Hematopoietic multipotent progenitor cell treated with erythropoietin and hydrocortisone succinate and interleukin-3 and kit ligand, for 4 days (in vitro differentiated cells): ENCODE measurements at places on chromosomes 1 and 21.

DNA sequence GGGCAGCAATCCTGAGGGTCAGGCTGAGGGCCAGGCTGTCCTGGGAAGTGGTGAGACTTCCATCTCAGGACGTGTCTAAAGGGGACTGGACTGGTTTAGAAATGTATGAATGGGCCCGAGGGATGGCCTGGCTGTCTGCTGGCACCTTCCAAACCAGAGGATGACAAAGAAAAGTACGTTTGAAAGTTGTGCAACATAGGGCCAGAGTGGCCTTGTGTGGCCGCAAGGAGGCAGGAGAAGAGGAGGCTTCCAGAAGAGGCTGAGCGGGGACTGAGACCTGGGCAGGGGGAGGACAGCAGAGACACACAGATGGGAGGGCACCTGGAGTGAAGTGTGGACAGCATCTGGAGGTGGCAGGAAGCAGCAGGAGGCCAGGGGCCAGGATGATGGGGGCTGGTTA, 2.6 kb upstream of the SYTL1 start:
- no peak for DNase-seq

DNA sequence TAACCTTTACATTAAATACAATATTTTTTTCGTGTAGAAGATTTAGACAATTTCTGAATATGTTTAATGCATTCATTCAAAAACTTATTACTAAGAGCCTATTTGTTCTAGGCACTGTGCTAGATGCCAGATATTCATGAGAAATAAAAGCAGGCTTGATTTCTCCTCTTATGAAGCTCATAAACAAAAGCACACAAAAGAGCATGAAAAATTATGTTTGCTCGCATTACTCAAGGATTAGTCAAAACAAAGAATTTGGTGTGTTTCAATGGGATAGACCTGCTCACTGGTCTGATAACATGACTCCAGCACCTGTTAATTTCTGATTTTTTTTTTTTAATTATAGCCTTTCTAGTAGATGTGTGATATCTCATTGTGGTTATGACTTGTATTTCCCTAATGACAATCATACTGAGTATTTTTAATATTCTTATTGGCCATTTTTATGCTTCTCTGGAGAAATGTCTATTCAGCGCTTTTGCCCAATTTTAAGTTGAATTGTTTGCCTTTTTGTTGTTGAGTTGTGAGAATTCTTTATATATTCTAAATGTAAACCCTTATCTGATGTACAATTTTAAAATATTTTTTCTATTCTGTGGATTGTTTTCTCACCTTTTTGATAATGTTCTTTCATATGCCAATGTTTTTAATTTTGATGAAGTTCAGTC, 382.3 kb upstream of the ADGRL4 start:
- DNase-seq: no peak

GRCh38 chr1:79325705-79326104, 319.2 kb upstream of the ADGRL4 start:
- no peak for DNase-seq

DNA sequence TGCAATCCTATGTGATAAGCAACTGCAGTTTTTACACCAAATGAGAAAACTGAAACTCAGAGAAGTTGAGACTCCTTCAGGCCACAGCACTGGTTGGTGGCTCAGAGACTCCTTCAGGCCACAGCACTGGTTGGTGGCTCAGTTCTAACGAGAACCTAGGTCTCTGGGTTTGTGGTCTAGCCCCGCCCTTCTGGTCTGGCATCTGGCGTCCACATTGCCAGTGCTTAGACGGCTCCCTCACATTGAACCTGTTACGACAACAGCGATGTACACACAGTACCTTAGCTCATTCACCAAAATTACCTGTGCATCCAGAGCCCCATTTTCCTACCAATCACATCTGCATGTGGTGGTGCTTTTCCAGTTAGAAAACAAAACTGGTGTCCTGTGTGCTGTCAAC, 66.1 kb downstream of the NID1 start:
- DNase-seq: peak; percentile 67

DNA sequence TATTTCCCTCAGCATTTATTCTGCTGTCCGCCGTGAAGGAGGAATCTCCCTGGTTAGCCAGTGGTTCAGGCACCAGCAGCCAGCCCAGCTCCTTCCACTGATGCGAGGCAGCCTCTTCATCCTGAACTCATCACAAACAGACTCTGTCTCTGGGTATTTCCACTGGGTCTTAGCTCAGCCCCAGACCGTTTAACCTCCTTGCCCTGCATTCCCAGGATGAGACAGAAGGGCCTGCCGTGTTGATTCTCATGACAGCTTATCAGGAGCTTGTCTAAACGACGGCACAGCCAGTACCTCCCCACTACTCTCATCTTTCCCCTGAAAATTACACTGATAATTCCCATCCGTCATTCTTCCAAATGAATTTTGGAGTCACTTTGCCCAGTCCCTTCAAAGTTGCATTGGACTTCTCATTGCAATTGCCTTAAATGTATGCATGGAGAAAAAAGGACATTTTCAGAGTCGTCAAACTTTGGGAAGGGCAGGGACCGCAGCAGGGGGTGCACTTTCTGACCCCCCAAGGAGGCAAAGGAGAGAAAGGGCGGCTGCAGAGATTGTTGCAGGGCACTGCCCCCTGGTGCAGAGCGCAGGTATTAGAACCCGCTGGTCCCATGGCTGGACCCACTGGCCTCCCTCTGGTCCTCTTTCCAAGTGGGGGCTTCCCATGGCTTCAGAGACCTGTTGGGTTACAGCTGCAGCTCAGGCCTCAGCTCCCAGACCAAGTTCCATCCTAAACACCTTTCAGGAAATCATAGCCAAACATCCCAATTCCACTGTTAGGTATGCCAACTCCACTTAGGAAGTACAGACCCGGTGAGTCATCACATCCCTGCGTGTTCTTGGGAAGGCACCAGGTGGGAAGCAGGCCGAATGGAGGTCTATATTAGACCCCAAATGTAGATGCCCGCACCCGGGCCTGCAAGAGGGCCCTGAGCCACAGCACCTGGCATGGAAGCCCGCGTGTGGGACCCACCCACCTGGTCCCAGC, 3.7 kb upstream of the MEGF6 start:
- DNase-seq: peak; percentile 47

DNA sequence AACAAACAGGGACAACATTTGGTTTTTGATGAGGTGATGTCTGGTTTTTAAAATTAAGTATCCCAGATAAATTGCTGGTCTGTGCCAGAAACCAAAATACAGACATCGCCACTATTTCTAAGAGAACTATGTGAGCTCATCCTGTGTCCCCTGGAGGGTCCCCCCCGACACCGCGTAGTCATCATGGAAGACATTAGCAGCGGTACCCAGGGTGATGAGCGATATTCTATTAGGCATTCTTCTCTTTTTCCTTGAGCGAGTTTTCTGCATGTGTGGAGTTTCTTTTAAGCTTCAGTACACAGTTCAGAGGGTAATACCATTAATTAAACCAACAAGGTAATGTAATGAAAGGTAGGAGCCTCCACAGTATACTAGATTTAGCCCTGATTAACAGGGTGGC, 26.5 kb downstream of the KAZN start:
- no peak for DNase-seq

DNA sequence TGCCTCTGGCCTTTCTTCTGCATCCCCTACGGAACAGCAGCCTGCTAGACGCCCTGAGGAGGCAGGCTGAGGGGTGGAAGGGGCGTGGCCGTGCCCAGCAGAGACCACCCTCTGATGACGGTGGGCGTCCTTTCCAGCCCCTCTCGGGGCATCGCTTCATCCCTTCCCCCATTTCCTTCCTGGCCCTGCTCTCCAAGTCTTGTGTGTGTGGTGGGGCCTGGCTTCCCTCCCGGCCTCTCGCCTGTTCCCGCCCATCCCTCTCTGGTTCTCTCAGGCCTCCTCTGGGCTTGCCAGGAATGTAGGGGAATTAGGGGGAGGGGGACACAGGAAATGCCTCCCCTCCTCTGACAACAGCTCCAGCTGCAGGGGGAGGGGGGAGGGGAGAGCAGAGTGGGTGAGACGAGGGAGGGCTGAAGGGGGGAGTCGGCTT, 51.1 kb downstream of the SKI start:
- DNase-seq: peak; percentile 77

DNA sequence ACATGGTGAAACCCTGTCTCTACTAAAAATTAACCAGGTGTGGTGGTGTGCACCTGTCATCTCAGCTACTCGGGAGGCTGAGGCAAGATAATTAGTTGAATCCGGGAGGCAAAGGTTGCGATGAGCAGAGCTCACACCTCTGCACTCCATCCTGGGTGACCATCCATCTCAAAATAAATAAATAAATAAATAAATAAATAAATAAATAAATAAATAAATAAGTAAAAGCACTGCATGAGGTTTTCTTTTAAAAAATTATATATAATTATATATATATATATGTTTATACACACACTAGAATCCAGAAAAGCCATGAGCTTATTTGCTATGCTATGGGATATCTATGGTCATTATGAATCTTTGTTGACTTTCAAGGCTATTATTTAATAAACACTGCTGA, 2.4 kb downstream of the AMPD1 start:
- no peak for DNase-seq

GRCh38 chr21:42414928-42415769, 11.4 kb downstream of the UBASH3A start:
- DNase-seq: no peak

GRCh38 chr1:155322571-155322952, 1.9 kb downstream of the RUSC1 start:
- DNase-seq: peak; percentile 46

DNA sequence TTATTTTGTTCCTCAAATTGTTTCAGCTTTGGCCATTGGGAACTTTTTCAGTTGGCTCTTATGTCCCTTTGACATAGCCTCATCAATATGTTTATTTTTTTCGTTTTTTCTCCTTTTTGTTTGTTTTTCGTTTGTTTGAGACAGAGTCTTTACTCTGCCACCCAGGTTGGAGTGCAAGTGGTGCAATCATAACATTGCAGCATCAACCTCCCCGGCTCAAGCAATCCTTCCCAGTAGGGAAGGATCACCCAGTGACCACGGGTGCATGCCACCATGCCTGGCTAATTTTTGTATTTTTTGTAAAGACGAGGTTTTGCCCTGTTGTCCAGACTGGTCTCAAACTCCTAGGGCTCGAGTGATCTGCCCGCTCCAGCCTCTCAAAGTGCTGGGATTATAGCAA, 8.1 kb downstream of the POLR3GL start:
- DNase-seq: no peak

GRCh38 chr1:116762281-116762680, 8.1 kb downstream of the CD2 start:
- DNase-seq: no peak

DNA sequence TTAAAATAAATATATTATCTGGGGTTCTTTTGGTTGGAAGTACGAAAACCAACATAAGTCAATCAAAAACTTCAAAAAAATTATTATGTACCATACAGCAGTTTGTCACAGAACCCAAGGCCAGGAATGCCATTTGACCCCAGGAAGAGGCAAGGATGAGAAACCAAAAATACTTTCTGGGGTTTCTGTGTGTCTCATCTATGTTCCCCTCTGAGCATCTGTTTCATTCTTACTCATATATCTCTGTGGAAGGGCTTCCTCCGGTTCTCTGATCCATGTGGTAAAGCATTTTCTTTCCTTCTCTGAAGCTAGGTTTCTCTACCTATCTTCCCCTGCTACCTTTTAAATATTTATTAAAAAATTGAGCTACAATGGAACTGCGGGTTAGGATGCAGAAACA, 9.8 kb upstream of the FCRL1 start:
- DNase-seq: no peak

- no peak for DNase-seq
Measured at GRCh38 chr1:82214606-82215005, 413.9 kb downstream of the ADGRL2 start.

- DNase-seq: no peak
Measured at GRCh38 chr1:245693116-245693793, 538.5 kb downstream of the KIF26B start.

GRCh38 chr1:235990330-235990795, 74.5 kb downstream of the NID1 start:
- no peak for DNase-seq

DNA sequence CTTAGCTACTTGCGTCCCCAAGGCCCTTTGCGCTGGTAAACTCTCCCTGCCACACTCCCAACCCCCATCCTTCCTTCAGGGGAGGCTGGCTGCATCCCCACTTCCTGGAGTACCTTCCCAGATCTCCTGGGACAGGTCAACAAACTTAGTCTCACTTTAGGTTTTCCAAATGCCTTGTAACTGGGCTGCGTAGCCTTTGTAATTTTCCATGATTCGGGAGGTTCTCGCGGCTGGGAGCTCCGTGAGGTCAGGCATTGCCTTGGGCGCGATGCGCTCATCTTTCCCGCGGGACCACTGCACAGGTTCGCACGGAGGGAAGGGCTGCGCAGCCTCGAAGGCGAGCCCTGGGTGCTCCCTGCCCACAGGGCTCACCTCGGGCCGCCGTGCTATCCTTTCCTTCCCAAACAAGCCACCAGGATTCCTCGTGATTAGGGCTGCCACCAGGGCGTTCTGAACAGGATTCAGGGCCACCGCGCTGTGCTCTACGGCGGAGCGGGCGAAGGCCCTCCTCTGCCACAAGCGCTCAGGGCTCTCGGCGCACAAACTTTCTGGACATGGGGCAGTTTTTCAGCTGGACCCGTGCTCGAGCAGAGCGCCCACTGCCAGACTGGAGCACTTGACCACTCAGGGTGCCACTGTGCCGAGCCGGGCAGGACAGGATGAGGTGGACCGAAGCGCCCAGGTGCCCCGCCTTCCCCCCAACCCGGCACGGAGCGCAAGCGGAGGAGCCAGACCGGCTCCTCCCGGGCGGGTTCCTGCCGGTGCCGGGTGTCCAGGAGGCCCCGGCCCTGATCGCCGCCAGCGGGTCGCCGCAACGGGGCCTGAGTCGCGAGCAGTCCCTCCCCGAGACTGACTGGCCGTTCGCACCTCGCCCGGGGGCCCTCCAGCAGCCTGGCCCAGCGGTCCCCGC, 1.1 kb downstream of the TMPRSS2 start:
- peak; percentile 7 for DNase-seq

- DNase-seq: no peak
Measured at GRCh38 chr1:116179964-116180363, 68.8 kb downstream of the MAB21L3 start.

- DNase-seq: no peak
Measured at GRCh38 chr1:30416221-30416820, 307.1 kb downstream of the MATN1 start.

- peak; percentile 65 for DNase-seq
Measured at GRCh38 chr1:180981596-180982387, 40.9 kb downstream of the STX6 start.

- no peak for DNase-seq
Measured at GRCh38 chr1:109765483-109765815, 1.7 kb upstream of the EPS8L3 start.

GRCh38 chr1:212073490-212073889, 37.9 kb downstream of the DTL start:
- no peak for DNase-seq

GRCh38 chr1:47189844-47190508, at the start of gene PDZK1IP1:
TSS of gene PDZK1IP1 (minus strand) at chr1:47190036. CDS start at chr1:47189932, 104 bp downstream.
- no peak for DNase-seq

DNA sequence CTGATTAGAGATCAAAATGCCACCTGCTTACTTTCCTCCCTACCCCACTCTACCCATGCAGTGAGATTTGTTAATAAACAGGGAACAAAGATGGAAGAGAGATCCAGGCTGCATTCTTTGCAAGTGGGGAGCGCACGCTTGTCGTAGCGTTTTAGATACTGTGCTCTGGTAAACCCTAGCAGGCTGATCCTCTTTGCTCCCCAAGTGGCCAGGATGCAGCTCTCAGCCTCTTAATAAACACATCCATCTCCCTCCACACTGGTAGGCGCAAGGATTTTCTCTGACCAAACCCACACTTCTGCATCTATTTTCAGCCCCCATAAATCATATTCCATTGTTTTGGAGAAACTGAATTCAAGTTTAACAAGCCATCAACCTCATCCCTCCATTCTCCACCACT, 2.9 kb downstream of the PGBD5 start:
- no peak for DNase-seq
